K562 (cell line): ENCODE measurements at places on chromosomes 5 and 9. TPM values are rescaled to one million over a fixed set of nuclear protein-coding genes. Genes with fewer than 3 reads are reported as not detected.

Gene KIAA1191
- 45.7 and 48.1 TPM in 2 replicates for polyA plus RNA-seq

DNA sequence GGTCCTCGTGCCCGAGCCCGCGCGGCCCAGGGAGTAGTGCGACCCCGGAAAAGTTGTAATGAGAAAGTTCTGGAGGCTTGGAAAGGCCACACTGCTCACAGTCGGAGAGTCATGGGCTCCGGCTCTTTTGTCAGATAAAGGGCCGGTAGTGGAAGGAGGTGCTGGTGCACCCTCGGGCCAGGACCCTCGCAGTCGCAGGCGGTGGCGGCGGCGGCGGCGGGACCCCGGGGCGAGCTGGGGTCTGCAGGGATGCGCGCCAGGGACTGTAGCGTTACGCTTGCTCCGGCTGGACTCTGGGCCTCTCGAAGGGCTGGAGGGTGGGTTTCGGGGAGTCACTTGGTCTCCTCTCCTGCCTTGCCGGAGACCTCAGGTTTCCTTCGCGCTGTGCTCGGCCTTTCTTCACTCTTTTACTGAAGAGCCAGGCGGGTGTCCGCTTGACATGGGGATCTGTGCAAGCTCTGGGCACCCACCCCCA lies 1.5 kb downstream of the RORB start:
- peaks cover 5% of the 10 kb centered on the region; the same call in 1 of the 3 replicates for H3K27me3 ChIP-seq
- DNase-seq = no peak
- H3K4me3 ChIP-seq = no peak overlapping the region
- H3K36me3 ChIP-seq = no peaks in the 10 kb centered on the region
- no peak overlapping the region for H3K27ac ChIP-seq

DNA sequence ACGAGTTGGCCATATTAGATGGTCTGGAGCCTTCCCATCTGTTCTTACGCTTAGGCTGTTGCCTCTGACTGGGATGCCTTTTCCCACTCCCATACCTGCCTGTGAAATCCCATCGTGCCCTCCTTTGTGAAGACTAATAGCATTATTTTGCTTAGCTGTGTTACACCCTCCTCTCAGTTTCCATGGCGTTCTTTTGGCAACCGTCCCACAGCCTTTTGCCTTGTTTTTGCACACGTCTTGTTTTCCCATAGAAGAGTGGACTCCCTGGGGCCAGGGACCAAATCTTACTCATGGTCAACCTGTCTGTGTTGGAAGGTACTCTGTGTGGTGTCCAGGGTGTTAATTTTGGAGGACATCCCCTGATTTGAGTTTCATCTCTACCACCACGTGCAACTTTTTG lies 242.1 kb downstream of the HSPA4 start:
- peaks cover 12% of the 10 kb centered on the region for H3K27me3 ChIP-seq
- H3K4me1 ChIP-seq = no peaks in the 10 kb centered on the region
- H3K36me3 ChIP-seq = no peaks in the 10 kb centered on the region
- DNase-seq = no peak

Gene ALDH1A1
- 20.9 and 21.9 TPM in 2 replicates for polyA plus RNA-seq

DNA sequence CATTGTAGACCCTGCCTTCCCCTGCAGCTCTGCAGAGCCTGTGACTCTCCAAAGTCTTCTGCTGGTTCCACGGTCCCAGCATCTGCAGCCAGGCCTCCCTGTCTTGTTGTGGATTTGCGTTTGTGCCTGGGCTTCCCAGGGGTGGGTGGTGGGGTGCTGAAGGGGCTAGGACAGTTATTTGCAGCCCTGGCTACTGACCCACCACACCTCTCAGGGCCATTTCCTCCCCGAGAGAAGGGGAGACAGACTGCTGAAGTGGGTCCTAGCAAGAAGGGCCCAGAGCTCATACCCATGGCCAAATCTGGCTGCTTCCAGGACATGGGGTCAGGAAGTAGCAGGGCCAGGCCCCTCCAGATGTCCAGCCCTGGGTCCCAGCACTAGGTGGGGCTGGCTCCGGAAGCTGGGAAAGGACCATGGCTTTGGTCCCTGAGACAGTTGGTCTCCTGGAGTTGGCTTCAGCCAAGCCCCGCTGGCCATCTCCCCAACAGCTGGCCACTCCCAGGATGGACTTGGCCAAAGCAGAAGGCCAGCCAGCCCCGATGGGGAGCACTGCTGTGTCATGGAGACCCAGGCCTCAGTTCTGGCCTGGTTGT lies 26.3 kb downstream of the GSN start:
- H3K36me3 ChIP-seq = no peaks in the 10 kb centered on the region
- H3K27me3 ChIP-seq = no peaks in the 10 kb centered on the region
- no peak for DNase-seq
- no peak overlapping the region for H3K4me3 ChIP-seq
- no peak overlapping the region for H3K27ac ChIP-seq
